CD14-positive monocyte (primary cell): ENCODE measurements at places on chromosomes 6 and 20.

GRCh38 chr20:33069673-33070072 is 9.8 kb upstream of the BPIFB4 start:
- no peak for DNase-seq

DNA sequence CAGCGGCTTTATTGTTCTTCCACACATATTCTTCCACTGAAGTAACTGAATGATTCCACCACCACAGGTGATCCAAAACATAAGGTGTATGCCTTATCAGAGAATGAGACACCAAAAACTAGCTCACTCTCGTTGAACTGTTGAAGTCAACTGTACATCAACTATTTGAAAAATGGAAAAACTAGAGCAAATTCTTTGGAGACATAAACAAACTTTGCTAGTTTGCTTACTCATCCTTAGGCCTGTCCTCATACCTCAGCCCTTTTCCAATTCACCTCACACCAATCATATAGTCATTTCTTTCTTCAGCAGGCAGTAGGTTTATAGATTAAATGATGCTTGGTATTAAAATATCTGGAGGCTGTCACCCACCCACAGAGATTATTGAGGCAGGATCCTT is 77.1 kb upstream of the RNF217 start:
- DNase-seq: no peak

DNA sequence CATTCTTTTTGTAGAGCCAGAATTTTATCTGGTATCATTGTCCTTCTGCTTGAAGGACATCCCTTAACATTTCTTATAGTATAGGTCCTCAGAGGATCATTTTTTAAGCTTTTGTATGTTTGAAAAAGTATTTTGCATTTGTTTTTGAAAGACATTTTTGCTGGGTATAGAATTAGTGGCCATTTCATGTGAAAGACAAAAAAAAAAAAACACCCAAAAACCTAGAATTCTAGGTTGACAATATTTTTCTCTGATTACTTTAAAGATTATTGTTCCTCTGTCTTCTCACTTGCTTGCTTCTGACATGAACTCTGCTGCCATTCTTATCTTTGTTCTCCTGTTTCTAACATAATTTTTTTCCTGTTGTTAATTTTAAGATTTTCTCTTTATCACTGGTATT is 75.7 kb upstream of the SLC22A16 start:
- DNase-seq: no peak

DNA sequence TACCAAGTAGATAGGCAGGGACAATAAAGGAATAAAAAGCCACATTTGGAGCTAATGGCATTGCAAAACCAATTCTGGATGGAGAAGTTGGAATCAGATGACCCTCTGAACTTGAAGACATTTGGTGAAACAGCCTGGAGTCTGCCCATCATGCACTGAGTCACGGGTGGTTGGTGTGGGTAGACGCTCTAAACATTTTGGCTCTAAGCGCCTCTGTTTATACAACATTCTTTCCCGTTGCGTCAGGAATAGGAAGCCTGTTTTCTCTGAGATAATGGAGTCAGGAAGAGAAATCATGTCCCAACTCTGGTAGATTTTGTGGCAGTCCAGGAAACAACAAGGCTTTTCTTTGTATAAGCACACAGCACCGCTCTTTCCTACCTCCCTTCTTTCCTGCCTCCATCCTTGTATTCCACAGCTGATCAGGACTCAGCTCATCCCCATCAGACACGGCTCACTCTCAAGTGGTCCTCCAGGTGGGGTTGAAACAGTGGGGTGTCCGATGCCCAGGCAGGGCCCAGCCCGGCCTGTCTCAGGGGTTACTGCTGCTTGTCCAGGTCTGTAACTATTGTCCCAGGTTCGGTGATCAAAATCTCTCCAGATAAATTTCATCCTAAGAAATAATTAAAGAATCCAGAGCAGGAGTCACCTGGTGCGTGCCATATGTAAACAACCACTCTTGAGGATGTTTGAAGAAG is 12.1 kb upstream of the RAMACL start:
- DNase-seq: peak; percentile 56

GRCh38 chr6:152268846-152269442 is 368.2 kb downstream of the SYNE1 start:
- DNase-seq: no peak

DNA sequence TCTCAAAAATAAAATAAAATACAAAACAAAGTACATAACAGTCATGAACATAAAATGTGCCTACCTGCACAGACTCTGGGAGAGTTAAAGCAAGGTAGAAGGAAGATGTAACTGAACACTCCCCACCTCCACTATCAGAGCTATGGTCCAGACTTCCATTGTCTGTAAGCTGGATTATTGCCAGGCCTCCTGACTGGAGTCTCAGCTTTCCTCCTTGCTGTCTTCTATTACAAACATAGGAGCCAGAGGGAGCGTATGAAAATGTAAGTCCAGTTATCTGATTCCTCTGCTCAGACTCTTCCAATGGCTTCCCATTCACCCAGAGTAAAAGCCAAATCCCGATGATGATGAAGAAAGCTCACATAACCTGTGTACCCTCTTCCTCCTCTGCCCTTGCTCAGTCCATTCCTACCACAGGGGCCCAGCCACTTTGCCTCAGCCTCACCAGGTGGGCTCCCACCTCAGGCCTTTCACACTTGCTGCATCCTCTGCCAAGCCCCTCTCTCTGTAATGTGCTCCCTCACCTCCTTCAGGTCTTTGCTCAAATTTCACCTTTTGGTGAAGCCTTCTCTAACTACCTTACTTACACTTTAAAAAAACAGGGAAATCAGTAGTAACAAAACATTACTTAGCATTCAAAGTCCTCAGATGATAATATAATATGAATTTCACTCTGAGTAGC is 194.1 kb downstream of the RIMS1 start:
- DNase-seq: no peak

GRCh38 chr6:18309046-18309445 is 44.7 kb upstream of the DEK start:
- DNase-seq: no peak

DNA sequence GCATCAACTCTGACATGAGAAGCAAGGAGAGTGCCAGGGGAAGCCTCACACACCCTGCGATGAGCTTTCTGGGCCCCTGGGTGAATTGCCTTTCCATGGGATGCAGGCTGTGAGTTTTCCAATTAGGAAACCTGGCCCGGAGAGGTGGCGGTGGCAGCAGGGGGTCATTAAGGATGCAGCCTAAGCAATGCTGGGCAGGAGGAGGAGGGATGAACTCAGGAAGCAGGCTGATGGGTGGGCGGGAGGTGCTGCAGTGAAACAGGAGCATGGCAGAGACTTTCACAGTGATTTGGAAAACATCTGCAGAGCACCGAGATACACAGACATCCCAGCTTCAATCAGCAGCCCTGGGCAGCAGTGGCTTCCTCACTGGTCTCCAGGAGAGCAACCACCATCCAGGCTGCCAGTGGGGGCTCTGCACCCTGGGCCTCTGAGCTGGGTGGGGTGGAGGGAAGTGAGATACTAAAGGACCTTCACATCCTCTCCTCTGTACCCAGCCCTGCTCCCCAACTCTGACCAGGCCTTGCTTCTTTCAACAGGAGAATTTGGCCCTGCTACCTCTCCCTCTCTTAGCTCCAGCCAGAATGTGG is 44.9 kb downstream of the LRFN2 start:
- no peak for DNase-seq

GRCh38 chr6:142871910-142872331 is 73.1 kb downstream of the HIVEP2 start:
- peak; percentile 16 for DNase-seq
